CD4-positive, alpha-beta T cell treated with Interleukin-12 subunit alpha and Interleukin-12 subunit beta, for 1 hour (primary cell): ENCODE measurements at places on chromosomes 12 and 14.
A peak's percentile ranks its signal among the peaks of the same experiment; 100 is the strongest.

GRCh38 chr12:76069339-76069738, 15.1 kb downstream of the NAP1L1 start:
- DNase-seq: no peak

GRCh38 chr12:53593707-53594106, 32.5 kb downstream of the ATF7 start:
- no peak for DNase-seq

- no peak for DNase-seq
Observed at GRCh38 chr14:90019824-90020523, 41.8 kb upstream of the KCNK13 start.

GRCh38 chr14:30243805-30244204, 315.2 kb upstream of the G2E3 start:
- DNase-seq: no peak

GRCh38 chr14:99116741-99117295, 155.2 kb downstream of the BCL11B start:
- DNase-seq: no peak

DNA sequence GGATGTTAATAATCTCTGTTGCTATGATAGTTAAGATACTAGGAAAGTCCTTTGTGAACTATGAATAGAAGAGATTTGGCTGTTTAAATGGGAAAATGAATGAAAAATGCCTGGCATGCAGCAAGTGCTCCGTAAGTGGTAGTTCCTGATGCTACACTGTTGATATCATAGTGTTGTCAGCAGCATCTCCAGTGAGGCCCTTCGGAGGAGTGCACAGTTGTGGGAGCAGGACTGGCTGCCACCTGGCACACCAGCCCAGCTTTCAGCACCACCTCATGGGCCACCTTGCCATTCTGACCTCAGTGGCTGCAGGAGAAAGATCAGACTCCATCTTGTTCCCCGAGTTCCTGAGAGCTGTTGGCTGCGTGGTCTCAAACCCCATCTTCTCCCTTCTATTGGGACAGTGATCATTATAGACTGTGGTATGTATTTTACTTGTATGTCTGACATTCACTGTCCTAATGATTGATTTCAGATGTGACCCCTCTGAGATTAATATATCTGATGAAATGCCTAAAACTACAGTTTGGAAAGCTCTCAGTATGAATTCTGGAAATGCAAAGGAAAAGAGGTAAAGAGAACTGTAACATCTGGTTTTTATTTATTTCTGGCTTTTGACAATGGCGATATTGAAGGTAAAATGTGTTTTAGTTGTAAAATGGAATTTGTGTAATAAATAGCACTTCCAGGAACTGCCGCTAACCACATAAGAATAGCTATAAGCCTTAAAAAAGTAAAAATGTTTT, 80.9 kb downstream of the SLC4A8 start:
- no peak for DNase-seq

DNA sequence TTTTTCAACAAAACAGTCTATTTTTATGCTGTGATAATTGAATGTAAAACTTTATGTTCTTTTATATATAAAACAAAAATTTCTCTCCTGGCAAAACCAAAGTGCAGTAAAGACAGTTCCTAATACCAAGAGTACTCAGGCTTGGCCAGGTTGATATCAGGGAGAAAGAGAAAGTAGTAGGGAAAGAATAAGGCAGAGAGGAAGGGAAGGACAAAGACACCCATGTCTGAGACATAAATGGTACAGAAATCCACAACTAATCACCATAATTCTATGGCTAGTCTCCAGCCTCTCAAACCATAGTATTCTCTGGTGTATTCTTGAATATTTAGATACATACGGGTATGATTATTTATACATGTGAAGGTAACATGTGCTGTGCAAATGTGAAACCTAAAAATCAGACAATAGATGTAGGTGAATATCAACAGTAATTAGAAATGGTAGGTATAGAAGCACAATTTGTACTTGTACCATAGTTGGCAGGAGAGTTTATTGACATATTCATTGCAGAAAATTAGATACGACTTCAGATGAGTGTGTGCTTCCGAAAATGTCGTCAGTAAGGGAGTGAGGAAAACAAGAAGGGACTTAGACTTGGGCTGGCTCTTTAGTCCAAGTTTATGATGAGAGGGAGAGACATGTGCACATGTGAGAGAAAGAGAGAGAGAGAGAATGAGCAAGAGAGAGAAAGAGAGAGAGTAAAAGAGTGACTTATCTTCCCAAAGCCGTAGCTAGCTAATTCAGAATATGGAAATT, 230.8 kb upstream of the NPAS3 start:
- DNase-seq: no peak

- no peak for DNase-seq
Observed at GRCh38 chr12:22399464-22400180, 65.1 kb upstream of the ST8SIA1 start.

GRCh38 chr14:61730756-61731373, 31.4 kb upstream of the SNAPC1 start:
- DNase-seq: peak; percentile 49

DNA sequence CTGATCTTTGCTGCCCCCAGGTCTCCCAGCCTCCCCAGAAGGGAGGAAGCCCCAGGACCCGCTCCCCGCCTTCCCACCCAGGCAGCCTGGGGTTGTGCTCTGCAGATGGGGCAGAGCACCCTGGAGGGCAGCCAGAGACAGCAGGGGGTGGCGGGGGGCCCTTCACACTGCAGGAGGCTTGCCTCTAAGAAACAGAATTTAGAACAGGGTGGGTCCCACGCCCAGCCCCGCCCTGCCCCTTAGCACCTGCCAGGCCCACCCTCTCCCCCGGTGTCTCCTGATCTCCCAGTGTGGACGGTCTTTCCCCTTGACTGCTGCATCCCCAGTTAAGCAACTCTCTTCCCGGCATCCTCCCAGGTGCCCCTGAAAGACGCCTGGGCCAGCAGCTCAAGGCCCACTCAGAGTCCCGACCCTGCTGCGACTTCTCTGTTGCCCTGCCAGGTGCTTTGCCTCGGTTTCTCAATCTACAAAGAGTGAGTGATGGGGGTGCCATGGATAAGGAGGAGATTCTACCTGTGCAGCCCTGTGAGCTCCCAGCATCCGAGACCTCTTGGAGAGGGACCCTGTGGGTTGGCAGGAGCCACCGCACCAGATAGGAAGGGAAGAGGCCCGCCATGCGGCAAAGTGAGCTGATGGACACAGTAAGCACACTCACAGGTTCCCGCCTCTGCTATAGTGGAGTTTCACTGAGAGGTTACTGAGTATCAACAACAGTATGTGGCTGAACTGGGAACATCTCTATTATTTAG, 327.1 kb upstream of the FKBP4 start:
- DNase-seq: no peak

- no peak for DNase-seq
Observed at GRCh38 chr14:52663850-52664249, 31.5 kb downstream of the ERO1A start.

- no peak for DNase-seq
Observed at GRCh38 chr12:8018666-8019581, 13.6 kb upstream of the FOXJ2 start.

- no peak for DNase-seq
Observed at GRCh38 chr14:104268295-104268694, 129.9 kb downstream of the KIF26A start.

- no peak for DNase-seq
Observed at GRCh38 chr14:75989134-75989533, 3.6 kb downstream of the IFT43 start.

GRCh38 chr14:105137481-105138020, 31.0 kb downstream of the JAG2 start:
- no peak for DNase-seq

GRCh38 chr14:34665785-34666435, 36.0 kb upstream of the SNX6 start:
- peak; percentile 39 for DNase-seq

DNA sequence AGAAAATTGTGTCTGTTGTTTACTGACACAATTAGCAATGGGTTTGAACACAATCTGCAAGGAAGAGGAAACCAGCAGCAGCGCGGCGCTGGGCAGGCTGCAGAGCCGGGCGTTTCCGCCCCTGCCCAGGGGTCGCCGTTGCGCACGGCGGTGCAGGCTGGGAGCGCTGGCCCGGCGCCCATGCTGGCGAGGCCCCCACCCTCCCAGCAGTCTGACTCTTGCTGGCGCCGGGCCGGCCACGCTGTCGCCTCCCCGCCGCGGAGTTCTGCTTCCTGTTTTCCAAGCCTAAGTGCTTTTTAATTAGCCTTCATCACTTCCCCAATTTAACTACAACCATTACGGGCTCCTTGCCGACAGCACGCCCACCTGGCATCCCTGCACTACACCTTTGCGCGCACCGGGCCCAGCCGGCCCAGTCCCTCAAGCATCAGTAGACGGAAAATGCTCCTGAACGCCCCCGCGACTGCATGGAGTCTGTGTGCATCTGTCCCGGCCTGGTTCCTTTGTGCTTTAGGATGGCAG, 212.1 kb downstream of the GXYLT1 start:
- peak; percentile 5 for DNase-seq

DNA sequence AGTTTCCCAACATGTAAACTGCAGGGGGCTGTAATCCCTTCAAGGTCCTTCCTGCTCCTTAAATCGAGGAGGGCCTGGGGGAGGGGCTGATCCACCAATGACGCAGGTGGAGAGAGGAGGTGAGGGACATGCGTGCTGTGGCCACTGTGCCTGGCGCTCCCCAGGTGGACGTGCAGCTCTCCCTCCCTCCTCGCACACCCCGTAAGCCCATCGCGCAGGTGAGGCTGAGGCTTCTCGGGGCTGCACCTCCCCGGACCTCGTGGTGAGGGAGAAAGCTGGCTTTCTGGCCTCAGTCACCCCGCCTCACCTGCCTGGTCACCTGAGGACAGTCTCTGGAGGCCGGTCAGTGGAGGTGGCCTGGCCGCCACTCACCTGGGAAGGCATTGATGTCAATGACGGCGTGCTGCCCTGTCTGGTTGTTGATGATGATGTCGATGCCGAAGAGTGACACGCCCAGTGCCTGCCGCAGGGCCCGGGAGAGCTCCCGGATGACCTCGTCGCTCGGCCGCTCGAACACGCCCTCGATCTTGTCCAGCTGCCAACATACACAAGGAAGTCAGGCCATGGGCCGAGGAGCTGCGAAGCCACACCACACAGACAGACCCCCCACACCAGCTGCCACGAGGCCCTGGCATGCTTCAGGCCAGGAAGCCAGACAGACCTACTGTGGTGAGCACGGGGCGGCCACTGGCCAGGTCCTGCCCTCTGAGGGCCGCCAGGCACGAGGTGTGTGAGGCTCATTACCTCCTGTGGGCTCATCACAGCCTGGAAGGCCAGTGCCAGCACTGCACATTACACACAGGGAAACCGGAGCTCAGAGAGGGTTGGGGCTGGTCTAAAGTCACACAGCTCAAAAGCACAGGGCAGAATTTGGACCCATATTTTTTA, 23.3 kb downstream of the CHGA start:
- no peak for DNase-seq
